ENCODE measurements at places on chromosomes 3 and 15. TPM values are rescaled to one million over a fixed set of nuclear protein-coding genes. Genes with fewer than 3 reads are reported as not detected.
A peak's percentile ranks its signal among the peaks of the same experiment; 100 is the strongest.

DNA sequence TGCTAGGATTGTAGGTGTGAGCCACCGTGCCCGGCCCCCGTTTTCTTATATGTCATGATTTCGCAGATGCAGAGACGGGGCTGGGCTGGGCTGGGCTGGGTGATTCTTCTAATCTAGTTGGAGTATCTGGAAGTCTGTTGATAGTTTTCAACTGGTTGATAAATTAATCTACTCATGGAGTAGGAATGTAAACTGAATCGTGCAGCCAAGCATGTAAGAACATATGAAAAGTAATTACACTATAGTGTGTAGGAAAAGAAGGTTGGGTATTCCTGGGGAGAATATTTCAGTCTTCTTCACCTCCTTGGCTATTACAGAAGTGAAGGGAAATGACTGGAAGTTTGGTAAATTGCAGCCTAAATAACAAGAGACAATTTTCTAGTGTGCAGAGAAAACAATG is 82.6 kb upstream of the MAGI1 start:
- no peak overlapping the region for H3K4me3 ChIP-seq
- H3K27ac ChIP-seq = no peak overlapping the region
- peaks cover 9% of the 10 kb centered on the region for H3K4me1 ChIP-seq

- peaks cover 3% of the 10 kb centered on the region for H3K27me3 ChIP-seq
- H3K4me3 ChIP-seq = no peak overlapping the region
- no peak for DNase-seq
Observed at GRCh38 chr3:124621498-124621897, 108.8 kb upstream of the UMPS start.

GRCh38 chr3:184441202-184441900 is 61.5 kb downstream of the CHRD start:
- no peaks in the 10 kb centered on the region for H3K36me3 ChIP-seq
- H3K27ac ChIP-seq = no peak overlapping the region
- no peak overlapping the region for H3K4me3 ChIP-seq
- no peaks in the 10 kb centered on the region for H3K4me1 ChIP-seq
- no peak for DNase-seq
- peaks cover 34% of the 10 kb centered on the region for H3K27me3 ChIP-seq

DNA sequence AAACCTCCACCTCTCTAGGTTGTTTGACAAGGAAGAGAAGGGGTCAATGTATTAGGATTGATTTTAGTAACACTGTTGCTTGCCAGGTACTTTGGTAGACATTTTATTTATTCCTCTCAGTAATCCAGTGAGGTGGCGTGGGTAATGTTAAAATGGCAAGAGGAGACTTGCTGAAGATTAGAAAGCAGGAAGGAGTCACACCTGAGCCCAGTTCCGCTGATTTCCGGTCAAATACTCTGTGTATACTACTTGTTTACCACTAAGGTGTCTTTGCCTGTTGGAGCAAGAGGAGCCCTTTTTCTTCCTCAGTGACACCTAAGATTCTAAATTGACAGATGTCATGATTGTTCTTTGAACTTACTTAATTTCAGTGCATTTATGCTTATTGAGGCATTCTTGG is 1.7 kb downstream of the OXNAD1 start:
- peaks cover 3% of the 10 kb centered on the region for H3K36me3 ChIP-seq
- H3K4me3 ChIP-seq = no peak overlapping the region
- H3K4me1 ChIP-seq = no peaks in the 10 kb centered on the region
- no peaks in the 10 kb centered on the region for H3K27me3 ChIP-seq

GRCh38 chr3:71694358-71694999 is 30.7 kb downstream of the EIF4E3 start:
- peak; percentile 96 for DNase-seq
- peak overlapping the region; percentile 93 for H3K27ac ChIP-seq
- no peak overlapping the region for H3K4me3 ChIP-seq
- H3K4me1 ChIP-seq = peaks cover 13% of the 10 kb centered on the region
- H3K27me3 ChIP-seq = no peaks in the 10 kb centered on the region

- no peak overlapping the region for H3K4me3 ChIP-seq
- DNase-seq = no peak
- H3K27ac ChIP-seq = no peak overlapping the region
- H3K27me3 ChIP-seq = peaks cover 4% of the 10 kb centered on the region
Observed at GRCh38 chr3:31462050-31462569, 70.6 kb upstream of the STT3B start.

GRCh38 chr15:94021621-94022320 is 209.6 kb upstream of the MCTP2 start:
- no peaks in the 10 kb centered on the region for H3K36me3 ChIP-seq
- H3K27me3 ChIP-seq = no peaks in the 10 kb centered on the region
- H3K27ac ChIP-seq = no peak overlapping the region

- no peaks in the 10 kb centered on the region for H3K36me3 ChIP-seq
- no peaks in the 10 kb centered on the region for H3K27me3 ChIP-seq
- no peak overlapping the region for H3K4me3 ChIP-seq
- no peak for DNase-seq
Observed at GRCh38 chr3:113832477-113833164, 6.0 kb upstream of the GRAMD1C start.

DNA sequence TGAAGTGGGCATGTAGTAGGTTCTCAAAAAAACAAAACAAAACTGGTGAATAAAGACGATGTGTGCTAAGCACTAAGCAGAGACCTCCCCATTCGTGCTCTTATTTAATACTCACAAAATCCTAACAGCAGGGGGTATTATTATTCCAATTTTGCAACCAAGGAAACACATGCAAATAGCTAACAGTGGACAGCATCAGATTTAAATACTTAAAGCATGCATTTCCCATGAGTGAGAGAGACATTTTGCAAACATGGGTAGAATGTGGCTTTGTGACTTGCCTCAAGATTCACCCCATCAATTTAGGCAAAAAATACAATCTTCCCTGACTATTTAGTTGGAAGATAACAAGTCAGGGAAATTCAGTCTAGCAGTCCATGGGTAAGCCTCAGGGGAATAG is 946.2 kb upstream of the CFAP20DC start:
- no peaks in the 10 kb centered on the region for H3K36me3 ChIP-seq
- H3K27me3 ChIP-seq = no peaks in the 10 kb centered on the region
- H3K4me3 ChIP-seq = no peak overlapping the region
- no peak for DNase-seq

DNA sequence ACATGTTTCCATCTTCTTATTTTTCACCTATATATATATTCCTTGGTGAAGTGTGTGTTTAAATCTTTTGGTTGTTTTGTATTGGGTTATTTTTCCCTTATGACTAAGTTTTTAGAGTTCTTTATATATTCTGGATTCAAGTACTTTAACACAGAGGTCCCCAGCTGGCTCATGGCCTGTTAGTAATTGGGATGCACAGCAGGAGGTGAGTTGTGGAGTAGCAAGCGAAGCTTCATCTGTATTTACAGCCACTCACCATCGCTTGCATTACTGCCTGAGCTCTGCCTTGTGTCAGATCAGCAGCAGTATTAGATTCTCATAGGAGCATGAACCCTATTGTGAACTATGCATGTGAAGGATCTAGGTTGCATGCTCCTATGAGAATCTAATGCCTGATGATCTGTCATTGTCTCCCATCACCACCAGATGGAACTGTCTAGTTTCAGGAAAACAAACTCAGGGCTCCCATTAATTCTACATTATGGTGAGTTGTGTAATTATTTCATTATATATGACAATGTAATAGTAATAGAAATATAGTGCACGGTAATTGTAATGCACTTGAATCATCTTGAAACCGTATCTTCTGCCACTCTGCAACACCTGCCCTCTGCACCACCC is 151.6 kb downstream of the RSRC1 start:
- no peak overlapping the region for H3K27ac ChIP-seq
- no peak for DNase-seq
- no peaks in the 10 kb centered on the region for H3K4me1 ChIP-seq

- no peaks in the 10 kb centered on the region for H3K36me3 ChIP-seq
- DNase-seq = peak; percentile 29
- no peak overlapping the region for H3K27ac ChIP-seq
- peaks cover 24% of the 10 kb centered on the region for H3K27me3 ChIP-seq
- H3K4me3 ChIP-seq = no peak overlapping the region
- H3K4me1 ChIP-seq = no peaks in the 10 kb centered on the region
Observed at GRCh38 chr3:134652409-134652831, 1.6 kb upstream of the KY start.

GRCh38 chr3:145290010-145290409 is 871.0 kb downstream of the PLOD2 start:
- H3K36me3 ChIP-seq = no peaks in the 10 kb centered on the region
- no peaks in the 10 kb centered on the region for H3K27me3 ChIP-seq
- DNase-seq = no peak
- H3K4me1 ChIP-seq = no peaks in the 10 kb centered on the region

- H3K4me1 ChIP-seq = peaks cover 2% of the 10 kb centered on the region
- no peaks in the 10 kb centered on the region for H3K27me3 ChIP-seq
- no peak for DNase-seq
- H3K4me3 ChIP-seq = no peak overlapping the region
- no peaks in the 10 kb centered on the region for H3K36me3 ChIP-seq
Observed at GRCh38 chr3:29168696-29169095, 112.2 kb upstream of the RBMS3 start.

- H3K27ac ChIP-seq = no peak overlapping the region
- no peaks in the 10 kb centered on the region for H3K27me3 ChIP-seq
- H3K36me3 ChIP-seq = peaks cover 13% of the 10 kb centered on the region
- no peak overlapping the region for H3K4me3 ChIP-seq
- H3K4me1 ChIP-seq = no peaks in the 10 kb centered on the region
Observed at GRCh38 chr3:25749031-25749581, 34.1 kb downstream of the NGLY1 start.

DNA sequence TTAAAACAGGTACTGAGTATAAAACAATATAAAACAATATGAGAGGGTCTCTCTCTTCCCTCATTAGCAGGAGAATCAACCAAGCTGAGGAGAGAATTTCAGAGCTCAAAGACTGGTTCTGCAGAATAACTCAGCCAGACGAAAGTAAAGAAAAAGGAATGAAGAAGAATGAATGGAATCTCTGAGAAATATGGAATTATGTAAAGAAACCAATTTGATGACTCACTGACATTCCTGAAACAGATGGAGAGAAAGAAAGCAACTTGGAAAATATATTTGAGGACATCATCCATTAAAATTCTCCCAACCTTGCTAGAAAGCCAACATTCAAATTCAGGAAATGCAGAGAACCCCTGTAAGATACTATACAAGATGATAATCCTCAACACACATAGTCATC is 630.9 kb downstream of the PYDC2 start:
- H3K36me3 ChIP-seq = no peaks in the 10 kb centered on the region
- H3K4me3 ChIP-seq = no peak overlapping the region
- H3K4me1 ChIP-seq = no peaks in the 10 kb centered on the region
- peak; percentile 1 for DNase-seq
- H3K27ac ChIP-seq = no peak overlapping the region

- no peak overlapping the region for H3K27ac ChIP-seq
- H3K4me3 ChIP-seq = no peak overlapping the region
- H3K4me1 ChIP-seq = no peaks in the 10 kb centered on the region
Observed at GRCh38 chr3:119380697-119381096, 82.7 kb downstream of the TMEM39A start.

- DNase-seq = no peak
- H3K27ac ChIP-seq = no peak within 1 kb of the TSS
- no peaks in the 10 kb centered on the region for H3K36me3 ChIP-seq
- peaks cover 43% of the 10 kb centered on the region for H3K27me3 ChIP-seq
- H3K4me3 ChIP-seq = no peak within 1 kb of the TSS
Observed at GRCh38 chr15:34754674-34755418, at the start of gene GJD2. GJD2 (minus strand) TSS chr15:34754998; CDS start chr15:34754488, 510 bp downstream.

DNA sequence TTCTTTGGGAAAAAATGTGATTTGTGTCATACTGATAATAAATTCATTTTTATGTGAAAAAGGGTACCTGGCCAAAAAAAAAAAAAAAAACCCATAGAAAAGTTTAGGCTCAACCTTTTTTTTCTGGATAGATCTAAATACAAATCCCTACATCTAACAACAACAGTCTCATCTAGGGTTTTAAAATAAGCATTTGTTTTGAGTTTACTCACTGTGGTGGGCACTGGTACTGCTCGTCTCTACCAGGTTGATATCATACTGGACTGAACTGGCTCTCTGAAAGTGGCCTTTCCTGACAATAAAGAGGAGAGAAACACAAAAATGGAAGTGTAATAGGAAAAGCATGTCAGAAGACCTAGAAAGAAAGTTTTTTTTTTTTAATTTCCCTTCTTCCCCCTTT is 52.0 kb downstream of the FBXO22 start:
- H3K36me3 ChIP-seq = no peaks in the 10 kb centered on the region
- H3K27ac ChIP-seq = no peak overlapping the region
- H3K4me1 ChIP-seq = no peaks in the 10 kb centered on the region
- H3K27me3 ChIP-seq = no peaks in the 10 kb centered on the region

GRCh38 chr15:62407216-62407615 is 242.1 kb upstream of the C2CD4B start:
- H3K4me3 ChIP-seq = no peak overlapping the region
- H3K4me1 ChIP-seq = peaks cover 16% of the 10 kb centered on the region
- no peaks in the 10 kb centered on the region for H3K36me3 ChIP-seq
- H3K27me3 ChIP-seq = no peaks in the 10 kb centered on the region
- H3K27ac ChIP-seq = no peak overlapping the region

DNA sequence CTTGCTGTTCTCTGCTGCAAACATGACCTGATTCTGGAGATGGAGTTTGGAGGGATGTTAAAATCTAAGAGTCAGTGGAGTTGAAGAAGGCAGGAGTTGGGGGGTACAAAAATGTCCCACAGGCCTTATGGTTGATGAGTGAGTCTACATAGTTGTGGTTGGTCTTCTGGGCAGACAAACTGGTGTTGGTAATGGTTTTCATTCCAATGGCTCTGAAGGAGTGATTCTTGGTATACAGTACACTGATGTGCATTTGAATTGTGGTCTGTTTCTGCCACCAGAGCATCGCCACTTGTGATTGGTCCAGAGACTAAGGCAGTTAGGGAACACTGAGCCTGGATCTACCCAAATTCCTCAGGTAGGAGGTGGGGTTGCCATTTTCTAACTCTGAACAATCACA is 514.1 kb upstream of the CFAP20DC start:
- no peak overlapping the region for H3K27ac ChIP-seq
- H3K4me3 ChIP-seq = no peak overlapping the region
- DNase-seq = no peak
- H3K27me3 ChIP-seq = no peaks in the 10 kb centered on the region
- H3K36me3 ChIP-seq = no peaks in the 10 kb centered on the region

DNA sequence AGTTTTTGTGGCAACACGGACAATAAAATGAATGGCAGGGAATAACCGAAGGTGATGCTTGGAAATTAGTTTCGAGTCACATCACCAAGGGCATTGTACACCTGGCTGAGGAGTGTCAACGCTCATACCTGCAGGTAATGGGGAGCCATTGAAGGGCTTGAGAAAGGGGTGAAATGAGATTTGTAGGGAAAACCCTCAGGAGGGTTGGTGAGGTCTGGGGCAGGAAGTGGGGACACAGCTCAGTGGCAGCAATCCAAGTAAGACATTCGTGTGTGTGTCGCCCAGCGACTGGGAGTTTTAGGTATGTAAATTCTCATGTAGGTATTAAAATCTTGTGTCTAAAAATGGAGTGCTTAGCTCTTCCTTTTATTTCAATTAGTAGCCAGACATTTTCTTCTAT is 14.3 kb downstream of the PARP14 start:
- no peak for DNase-seq
- H3K4me1 ChIP-seq = no peaks in the 10 kb centered on the region

- no peak overlapping the region for H3K4me3 ChIP-seq
- no peaks in the 10 kb centered on the region for H3K36me3 ChIP-seq
- no peak overlapping the region for H3K27ac ChIP-seq
- DNase-seq = no peak
Observed at GRCh38 chr15:91535856-91536500, 317.5 kb upstream of the SLCO3A1 start.

The PHLDB2 gene
- 27.2 TPM for total RNA-seq

The CCDC39 gene
- not detected for total RNA-seq

The LRRC31 gene
- not detected for total RNA-seq

The INKA1 gene
- total RNA-seq = 2.3 TPM

The CHRD gene
- under 0.01 TPM for total RNA-seq

The DYNLT2B gene
- total RNA-seq = 4.2 TPM

The GNL3 gene
- total RNA-seq = 66.0 TPM

The GOLGA8K gene
- total RNA-seq = not detected

The ABHD6 gene
- total RNA-seq = 4.7 TPM

The SLC25A20 gene
- 29.2 TPM for total RNA-seq

The MTFMT gene
- 19.4 TPM for total RNA-seq

The TRNT1 gene
- 25.0 TPM for total RNA-seq

The PP2D1 gene
- not detected for total RNA-seq

The SLC28A2 gene
- not detected for total RNA-seq

The MITF gene
- 13.3 TPM for total RNA-seq

Data from IMR-90 (cell line).